ENCODE measurements at places on chromosomes 1 and 21.
A peak's percentile ranks its signal among the peaks of the same experiment; 100 is the strongest.

GRCh38 chr1:58305622-58306021 lies 240.9 kb downstream of the OMA1 start:
- no peak for DNase-seq

- DNase-seq = no peak
Observed at GRCh38 chr1:98386675-98387440, 274.7 kb upstream of the SNX7 start.

DNA sequence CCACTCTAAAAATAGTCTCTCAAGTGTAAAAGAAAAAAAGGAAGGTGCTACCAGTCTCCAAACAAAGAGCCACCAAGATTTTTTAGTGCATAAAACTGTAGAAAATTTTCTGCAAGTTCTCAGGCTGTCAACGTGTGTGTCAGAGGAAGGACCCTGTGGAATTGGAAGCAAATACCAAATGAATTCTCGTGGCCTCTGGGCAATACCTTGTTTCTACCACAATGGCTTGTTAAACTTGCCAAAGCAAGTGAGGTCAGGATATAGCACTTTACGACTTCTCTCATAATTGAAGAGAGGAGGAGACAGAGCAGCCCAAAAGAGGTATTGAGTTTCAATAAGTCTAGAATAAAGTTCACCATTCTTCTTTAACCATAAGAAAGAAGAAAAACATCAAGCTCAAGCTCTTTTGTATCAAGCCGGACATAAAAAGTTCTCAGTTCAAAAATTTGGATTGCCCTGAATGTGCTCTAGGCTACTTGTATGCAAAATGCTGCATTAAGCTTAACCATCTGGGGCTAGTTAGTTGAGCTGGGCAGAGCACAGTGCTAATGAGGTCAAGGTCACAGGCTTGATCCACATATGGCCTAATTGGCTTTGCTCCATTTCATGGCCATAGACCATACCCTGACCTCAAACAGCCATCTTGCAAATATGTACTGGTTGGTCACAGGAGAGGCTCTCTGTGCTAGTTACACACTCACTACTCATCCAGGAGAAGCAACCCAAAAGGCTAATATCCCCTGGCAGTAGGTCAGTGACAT lies 60.5 kb downstream of the TBX15 start:
- DNase-seq = peak; percentile 52

- DNase-seq = no peak
Observed at GRCh38 chr21:45534636-45535331, 7.5 kb downstream of the SLC19A1 start.

DNA sequence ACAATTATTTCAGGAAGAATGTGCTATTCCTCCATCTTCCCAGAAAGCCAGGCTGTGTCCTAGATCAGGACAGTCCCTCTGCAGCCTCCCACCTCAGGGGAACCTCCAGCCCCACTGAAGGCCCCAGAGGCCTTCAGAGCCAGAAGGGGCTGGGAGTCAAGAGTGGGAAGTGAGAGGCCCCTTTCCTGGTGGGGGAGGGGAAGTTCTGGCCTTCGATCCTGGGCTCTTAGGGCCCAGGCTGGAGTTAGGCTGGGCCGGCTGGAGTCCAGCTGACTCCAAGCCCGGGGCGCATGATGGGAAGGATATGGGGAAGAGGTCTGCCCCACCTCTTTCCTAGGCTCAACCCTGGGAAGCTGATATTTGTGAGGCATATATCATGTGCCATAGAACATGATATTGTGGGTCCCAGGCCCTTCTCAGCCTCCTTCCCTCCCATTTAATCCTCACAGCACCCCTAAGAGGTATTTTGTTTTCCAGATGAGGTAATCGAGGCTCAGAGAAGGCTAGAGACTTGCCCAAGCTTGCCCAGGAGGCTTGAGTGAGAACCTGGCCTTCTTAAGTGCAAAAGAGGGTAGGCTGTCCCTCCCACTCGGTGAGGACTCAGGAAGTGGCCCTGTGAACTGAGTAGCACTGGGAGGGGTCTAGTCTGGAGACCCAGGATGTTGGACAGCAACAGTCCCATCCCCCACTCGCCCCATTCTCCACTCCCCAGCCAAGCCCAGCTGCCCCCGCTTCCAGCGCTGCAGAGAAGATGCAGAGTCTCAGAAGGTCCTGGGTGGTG lies 18.6 kb upstream of the HSPG2 start:
- DNase-seq = no peak

DNA sequence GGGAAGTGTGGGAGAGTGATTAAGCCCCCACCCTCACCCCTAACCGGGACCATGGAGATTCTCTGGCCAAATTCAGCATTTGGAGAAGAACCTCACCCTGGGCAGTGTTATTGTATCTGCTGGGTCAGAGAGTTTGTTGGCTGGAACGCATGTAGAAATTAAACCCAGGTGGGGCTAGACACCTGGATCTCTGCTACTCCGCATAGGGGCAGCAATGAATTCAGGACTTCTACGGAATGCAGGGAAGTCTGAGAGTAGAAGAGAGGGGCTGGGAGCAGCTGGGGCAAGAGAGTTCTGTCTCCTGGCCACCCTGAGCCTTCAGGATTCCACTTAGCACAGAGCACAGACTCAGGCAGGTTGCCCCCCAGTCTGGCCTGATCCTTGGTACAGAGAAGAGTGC lies 3.6 kb upstream of the CRABP2 start:
- no peak for DNase-seq

- no peak for DNase-seq
Observed at GRCh38 chr1:61782771-61783170, 40.5 kb downstream of the PATJ start.

DNA sequence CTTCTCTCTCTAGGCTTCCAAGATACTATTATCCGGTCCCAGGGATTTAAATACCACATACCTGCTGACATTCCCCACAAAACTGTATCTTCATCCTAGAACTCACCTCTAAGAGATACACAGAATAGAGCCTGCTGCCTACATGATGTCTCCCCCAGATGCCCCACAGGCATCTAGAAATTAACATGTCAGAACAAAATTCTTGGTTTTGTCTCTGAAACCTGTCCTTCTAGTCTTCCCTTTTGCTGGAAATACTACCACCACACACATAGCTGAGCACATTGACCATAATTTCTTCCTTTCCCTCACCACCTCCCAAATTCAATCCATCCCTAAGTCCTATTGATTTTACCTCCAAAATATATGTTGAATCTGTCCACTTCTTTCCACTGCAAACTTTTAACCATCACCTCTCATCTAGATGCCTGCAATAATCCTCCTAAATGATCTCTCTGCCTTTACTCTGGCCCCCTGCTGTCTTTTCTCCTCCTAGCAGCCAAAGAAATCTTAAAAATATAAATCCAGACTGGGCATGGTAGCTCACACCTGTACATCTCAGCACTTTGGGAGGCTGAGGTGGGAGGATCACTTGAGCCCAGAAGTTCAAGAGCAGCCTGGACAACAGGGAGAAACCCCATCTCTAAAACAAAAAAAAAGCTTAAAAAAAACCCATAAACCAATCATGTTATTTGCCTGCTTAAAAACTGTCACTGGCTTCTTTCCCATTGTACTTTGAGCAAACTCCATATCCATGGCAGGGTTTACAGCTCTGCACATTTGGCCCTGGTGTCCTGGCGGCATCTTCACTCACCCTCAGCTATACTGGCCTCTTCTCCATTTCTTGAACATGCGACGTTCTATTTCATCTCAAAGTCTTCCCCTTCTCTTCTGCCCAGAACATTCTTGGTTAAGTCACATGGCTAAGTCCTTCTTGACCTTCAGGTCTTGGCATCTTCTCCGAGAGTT lies 6.2 kb upstream of the FAM76A start:
- peak; percentile 20 for DNase-seq

- DNase-seq = no peak
Observed at GRCh38 chr1:206922524-206922923, 783 bp upstream of the FCMR start.

GRCh38 chr1:98914547-98914946 lies 90.1 kb downstream of the PLPPR5 start:
- no peak for DNase-seq

DNA sequence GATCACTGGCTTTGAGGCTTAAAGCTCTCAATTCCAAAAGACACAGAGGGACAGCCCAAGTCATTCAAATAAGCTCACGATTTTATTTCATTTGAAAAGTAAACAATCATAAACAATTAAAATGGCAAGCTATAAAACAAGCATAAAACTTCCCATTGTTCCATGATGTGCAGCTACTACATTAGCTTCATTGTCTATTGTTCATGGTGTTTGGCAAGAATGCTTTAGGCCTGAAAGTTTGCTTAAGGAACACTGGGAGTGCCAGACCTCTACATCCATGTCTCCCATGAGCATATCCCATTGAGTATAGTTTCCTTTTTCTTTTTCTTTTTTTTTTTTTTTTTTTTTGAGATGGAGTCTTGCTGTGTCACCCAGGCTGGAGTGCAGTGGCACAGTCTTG lies 286.1 kb upstream of the ESRRG start:
- DNase-seq = no peak

DNA sequence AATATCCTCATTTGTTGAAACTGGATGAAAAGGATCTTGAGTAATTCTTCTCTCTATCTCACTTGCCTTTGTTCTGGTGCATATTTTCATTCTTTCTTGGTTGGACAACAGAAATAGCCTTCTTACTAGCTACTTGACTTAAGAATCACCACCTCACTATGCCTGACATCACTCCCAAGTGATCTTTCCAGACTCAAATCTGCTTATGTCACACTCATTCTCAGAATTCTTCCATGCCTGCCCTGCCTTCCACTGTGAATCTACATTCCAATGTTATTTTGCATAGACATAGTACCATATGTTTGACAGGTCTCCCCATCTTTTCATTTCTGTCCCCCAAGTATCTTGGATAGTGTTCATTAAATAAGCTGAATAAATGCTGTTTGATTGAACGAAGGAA lies 78.5 kb upstream of the DPYD start:
- peak; percentile 51 for DNase-seq

GRCh38 chr1:1431845-1432273 lies 3.6 kb upstream of the VWA1 start:
- no peak for DNase-seq

DNA sequence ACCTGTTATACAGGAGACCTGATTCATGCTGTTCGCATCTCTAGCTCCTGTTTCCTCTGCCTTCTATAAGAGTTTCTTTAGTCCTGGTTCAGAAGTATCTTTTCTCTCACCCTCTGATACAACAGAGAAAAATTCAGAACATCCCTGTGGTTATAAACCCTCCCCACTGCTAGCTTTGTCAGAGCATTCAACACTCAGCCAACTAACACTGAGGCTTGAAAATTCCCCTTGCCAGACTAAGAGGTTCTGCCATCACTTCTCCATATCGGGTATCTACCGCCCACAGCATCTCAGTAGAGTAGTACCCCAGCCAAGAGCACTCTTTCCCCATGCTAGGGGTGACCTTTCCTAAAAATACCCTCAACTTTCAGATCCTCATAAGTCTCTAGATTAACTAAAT lies 19.6 kb upstream of the PIK3R3 start:
- DNase-seq = peak; percentile 58

DNA sequence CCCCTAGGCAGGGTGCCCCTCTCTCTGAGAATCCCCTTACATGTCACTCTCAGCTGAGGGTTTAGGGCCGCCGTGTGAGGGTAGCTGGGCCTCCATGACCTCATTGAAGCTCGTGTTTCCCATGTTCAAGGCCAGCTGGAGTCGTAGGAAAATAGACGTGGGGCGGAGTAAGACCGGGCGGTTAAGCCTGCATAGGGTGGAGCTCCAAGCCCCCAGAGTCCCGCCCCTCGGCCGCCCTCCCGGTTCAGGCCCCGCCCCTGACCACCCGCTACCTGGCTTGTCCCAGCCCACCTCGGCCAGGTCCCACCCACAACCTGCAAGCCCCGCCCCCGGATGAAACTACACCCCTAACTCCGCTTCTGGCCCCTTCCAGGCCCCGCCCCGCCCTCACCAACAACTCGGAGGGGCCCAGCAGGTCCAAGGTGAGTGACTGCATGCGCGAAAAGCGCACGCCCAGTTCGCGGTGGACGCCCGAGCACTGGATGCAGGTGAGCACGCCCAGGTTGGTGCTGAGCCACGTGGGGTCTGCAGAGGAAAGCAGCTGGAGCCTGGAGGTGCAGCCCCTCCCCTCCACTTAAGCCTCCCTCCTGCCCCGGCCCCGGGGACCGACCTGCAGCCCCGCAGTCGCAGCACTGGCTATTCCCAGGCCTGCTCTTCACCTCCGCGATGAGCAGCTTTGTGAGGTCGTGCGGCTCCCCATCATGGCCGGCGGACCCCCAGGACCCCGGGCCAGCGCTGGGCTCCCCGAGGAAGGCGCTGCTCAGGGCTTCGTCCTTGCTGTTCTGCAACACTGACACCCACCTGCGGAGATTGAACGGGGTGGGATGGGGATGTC lies 12.2 kb upstream of the TCEA3 start:
- no peak for DNase-seq

- DNase-seq = no peak
Observed at GRCh38 chr1:11447903-11448302, 31.1 kb upstream of the DISP3 start.

GRCh38 chr1:88961081-88961480 lies 31.3 kb downstream of the KYAT3 start:
- DNase-seq = no peak

DNA sequence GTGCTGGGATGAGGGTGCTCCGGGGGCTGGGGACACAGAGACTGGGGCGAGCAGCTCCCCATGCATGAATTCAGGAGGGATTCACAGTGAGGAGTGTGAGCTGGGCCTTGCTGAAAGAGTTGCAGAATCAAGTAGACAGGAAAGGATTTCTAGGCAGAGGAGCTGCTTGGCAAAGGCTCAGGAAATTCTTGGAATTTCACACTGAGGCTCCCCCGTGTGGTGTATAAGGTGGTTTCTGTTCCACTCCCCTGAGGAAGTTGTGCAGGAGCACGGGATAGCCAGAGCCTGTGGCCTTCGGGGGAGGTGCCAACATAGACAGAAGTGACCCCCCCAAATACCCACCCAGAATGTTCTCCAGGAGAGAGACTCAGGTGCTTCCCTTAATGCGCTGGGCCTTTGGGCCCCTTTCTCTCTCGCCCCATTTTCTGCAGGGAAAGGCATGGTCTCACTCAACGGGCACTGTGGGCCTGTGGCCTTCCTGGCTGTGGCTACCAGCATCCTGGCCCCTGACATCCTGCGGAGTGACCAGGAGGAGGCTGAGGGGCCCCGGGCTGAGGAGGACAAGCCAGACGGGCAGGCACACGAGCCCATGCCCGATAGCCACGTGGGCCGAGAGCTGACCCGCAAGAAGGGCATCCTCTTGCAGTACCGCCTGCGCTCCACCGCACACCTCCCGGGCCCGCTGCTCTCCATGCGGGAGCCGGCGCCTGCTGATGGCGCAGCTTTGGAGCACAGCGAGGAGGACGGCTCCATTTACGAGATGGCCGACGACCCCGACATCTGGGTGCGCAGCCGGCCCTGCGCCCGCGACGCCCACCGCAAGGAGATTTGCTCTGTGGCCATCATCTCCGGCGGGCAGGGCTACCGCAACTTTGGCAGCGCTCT lies 58.5 kb upstream of the ACTL8 start:
- DNase-seq = peak; percentile 67

- DNase-seq = no peak
Observed at GRCh38 chr21:20949884-20950283, 48.3 kb upstream of the NCAM2 start.

- DNase-seq = no peak
Observed at GRCh38 chr1:159743651-159744410, 29.4 kb upstream of the CRP start.

- peak; percentile 71 for DNase-seq
Observed at GRCh38 chr1:221430152-221430960, 311.5 kb downstream of the DUSP10 start.

- DNase-seq = no peak
Observed at GRCh38 chr21:36985751-36986594, 19.5 kb upstream of the HLCS start.

- no peak for DNase-seq
Observed at GRCh38 chr1:110617589-110617988, 11.4 kb upstream of the KCNA2 start.

- no peak for DNase-seq
Observed at GRCh38 chr21:17523007-17523451, 10.2 kb downstream of the CXADR start.

GRCh38 chr1:77571642-77572041 lies 110.8 kb downstream of the ZZZ3 start:
- no peak for DNase-seq

Measured in M059J (cell line).